ENCODE measurements at places on chromosomes 4 and X. TPM values are rescaled to one million over a fixed set of nuclear protein-coding genes. Genes with fewer than 3 reads are reported as not detected.

The CYP2U1 gene
- 2.8 TPM for total RNA-seq

The ATP2B3 gene
- not detected for total RNA-seq

DNA sequence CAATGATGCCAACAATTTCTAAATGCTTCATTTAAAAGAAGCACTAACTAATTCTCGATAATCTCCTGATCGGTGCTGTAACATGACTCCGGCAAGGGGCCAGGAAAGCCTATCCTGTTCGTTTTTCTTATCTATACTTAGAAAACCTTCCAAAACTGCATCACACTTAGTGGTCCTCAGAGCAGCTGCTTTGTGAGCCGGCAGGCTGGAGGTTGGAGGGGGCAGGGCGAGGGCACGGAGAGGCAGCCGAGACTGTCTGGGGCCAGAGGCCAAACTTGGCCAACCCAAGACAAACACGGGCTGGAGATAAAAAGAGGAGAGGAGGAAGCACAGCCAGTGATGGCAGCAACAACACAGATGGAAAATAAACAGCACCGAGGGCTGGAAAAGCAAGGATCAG, 455.7 kb downstream of the BCOR start:
- no peak overlapping the region for H3K4me3 ChIP-seq
- no peak for DNase-seq
- peaks cover 9% of the 10 kb centered on the region for H3K4me1 ChIP-seq

DNA sequence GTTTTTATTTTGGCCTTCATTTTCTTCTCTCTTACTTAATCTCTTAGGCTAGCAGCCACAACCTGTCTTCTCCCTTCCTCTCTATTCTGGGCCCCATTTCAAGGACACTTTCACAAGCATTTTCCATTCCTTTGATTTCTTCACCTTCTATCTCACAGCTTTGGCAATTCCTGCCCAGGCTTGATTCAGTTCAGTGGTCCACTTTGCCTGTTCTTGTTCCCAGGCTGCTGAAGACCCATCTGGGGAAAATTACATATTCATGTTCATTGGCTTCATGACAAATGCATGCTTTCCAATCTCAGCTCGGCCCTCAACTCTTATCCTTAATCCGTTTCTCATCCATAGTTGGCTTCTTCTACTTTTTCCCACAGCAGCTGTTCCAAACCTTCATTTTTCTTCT, 38.7 kb upstream of the LPAR4 start:
- H3K4me1 ChIP-seq = no peaks in the 10 kb centered on the region
- H3K36me3 ChIP-seq = no peaks in the 10 kb centered on the region
- H3K27me3 ChIP-seq = peaks cover 25% of the 10 kb centered on the region

- no peaks in the 10 kb centered on the region for H3K27me3 ChIP-seq
- peaks cover 6% of the 10 kb centered on the region for H3K4me1 ChIP-seq
- H3K4me3 ChIP-seq = no peak overlapping the region
Measured at GRCh38 chr4:113881256-113881655, 98.2 kb downstream of the ARSJ start.

- H3K27me3 ChIP-seq = no peaks in the 10 kb centered on the region
- H3K4me3 ChIP-seq = no peak overlapping the region
- peak overlapping the region; percentile 39 for H3K27ac ChIP-seq
- peaks cover 23% of the 10 kb centered on the region for H3K4me1 ChIP-seq
- peaks cover 9% of the 10 kb centered on the region for H3K36me3 ChIP-seq
Measured at GRCh38 chr4:7060346-7061150, 7.3 kb downstream of the GRPEL1 start.

DNA sequence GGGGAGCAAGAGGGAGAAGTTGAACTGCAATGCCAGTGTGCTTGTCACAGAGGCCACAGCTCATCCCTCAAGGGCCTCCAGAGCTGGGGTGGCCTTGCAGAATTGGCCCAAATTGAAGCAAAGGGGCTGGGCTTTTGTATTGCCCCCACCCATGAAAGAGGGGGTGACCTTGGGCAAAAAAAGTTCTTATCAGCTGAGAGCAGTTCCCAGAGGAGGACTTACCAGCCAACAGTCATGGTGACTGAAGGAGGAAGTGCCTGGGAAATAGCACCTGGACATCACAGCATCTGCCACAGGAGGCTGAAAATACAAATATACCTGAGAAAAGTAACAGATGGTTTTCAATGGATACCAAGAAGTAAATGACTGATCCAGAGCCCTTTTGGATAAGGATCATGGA, 262.4 kb downstream of the MID1IP1 start:
- no peak overlapping the region for H3K27ac ChIP-seq
- peaks cover 10% of the 10 kb centered on the region for H3K27me3 ChIP-seq
- DNase-seq = no peak
- no peaks in the 10 kb centered on the region for H3K4me1 ChIP-seq
- H3K36me3 ChIP-seq = peaks cover 2% of the 10 kb centered on the region
- H3K4me3 ChIP-seq = no peak overlapping the region

GRCh38 chr4:123661080-123661737, 264.6 kb downstream of the SPRY1 start:
- no peak overlapping the region for H3K27ac ChIP-seq
- H3K27me3 ChIP-seq = peaks cover 36% of the 10 kb centered on the region
- peaks cover 22% of the 10 kb centered on the region for H3K4me1 ChIP-seq
- H3K36me3 ChIP-seq = peaks cover 6% of the 10 kb centered on the region
- no peak for DNase-seq

- no peaks in the 10 kb centered on the region for H3K36me3 ChIP-seq
- no peak overlapping the region for H3K4me3 ChIP-seq
- H3K27me3 ChIP-seq = no peaks in the 10 kb centered on the region
- DNase-seq = no peak
- no peak overlapping the region for H3K27ac ChIP-seq
- H3K4me1 ChIP-seq = no peaks in the 10 kb centered on the region
Measured at GRCh38 chr4:23931489-23931830, 41.6 kb upstream of the PPARGC1A start.

DNA sequence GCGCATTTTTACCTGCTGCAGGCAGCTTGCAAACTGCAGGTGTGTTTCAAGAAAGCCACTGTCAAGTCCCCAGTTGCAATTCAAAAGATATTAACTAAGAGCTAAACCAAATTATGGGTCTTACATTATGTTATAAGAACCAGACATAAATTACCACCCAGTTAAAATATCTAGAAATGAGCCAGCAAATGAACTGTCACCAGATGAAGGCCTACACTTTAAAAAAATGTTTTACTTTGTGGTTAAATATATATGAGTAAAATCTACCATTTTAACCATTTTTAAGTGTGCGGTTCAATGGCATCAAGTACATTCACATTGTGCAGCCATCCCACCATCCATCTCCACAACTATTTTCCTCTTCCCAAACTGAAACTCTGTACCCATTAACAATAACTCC, 32.0 kb upstream of the TMEM131L start:
- peaks cover 67% of the 10 kb centered on the region for H3K4me1 ChIP-seq
- H3K4me3 ChIP-seq = peak overlapping the region; percentile 87
- no peaks in the 10 kb centered on the region for H3K27me3 ChIP-seq
- H3K27ac ChIP-seq = peak overlapping the region; percentile 14

- peaks cover 11% of the 10 kb centered on the region for H3K27me3 ChIP-seq
- H3K4me1 ChIP-seq = peaks cover 5% of the 10 kb centered on the region
- H3K27ac ChIP-seq = no peak overlapping the region
- H3K36me3 ChIP-seq = peaks cover 29% of the 10 kb centered on the region
- H3K4me3 ChIP-seq = no peak overlapping the region
Measured at GRCh38 chrX:51851507-51852085, 41.8 kb upstream of the MAGED1 start.

- H3K27ac ChIP-seq = no peak overlapping the region
- no peaks in the 10 kb centered on the region for H3K36me3 ChIP-seq
- H3K4me3 ChIP-seq = peak overlapping the region; percentile 56
- H3K27me3 ChIP-seq = no peaks in the 10 kb centered on the region
Measured at GRCh38 chr4:10656988-10657387, 27.6 kb downstream of the CLNK start.

DNA sequence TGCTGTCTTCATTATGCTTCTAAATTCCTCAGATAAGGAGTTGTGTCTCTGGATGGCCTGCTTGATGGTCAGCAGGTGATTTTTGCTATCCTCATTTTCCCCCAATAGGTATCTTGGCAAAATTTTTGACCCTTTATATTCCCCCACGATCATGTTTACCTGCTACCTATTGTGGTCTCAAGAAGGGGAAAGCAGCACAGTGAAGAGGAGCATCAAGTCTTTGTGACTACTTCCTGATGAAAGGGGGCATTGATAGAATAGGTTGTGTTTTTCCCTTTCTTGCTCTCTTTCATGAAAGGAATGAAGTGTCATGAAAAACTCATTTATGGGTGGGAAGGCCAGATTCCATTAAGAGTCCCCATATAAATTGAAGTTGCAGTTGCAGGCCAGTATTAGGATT, 153.8 kb downstream of the KLF8 start:
- H3K4me1 ChIP-seq = peaks cover 44% of the 10 kb centered on the region
- H3K36me3 ChIP-seq = peaks cover 6% of the 10 kb centered on the region
- peaks cover under 1% of the 10 kb centered on the region for H3K27me3 ChIP-seq
- peak overlapping the region; percentile 59 for H3K4me3 ChIP-seq
- DNase-seq = no peak

GRCh38 chr4:169756971-169757574, 671 bp downstream of the HPF1 start:
- DNase-seq = no peak
- peaks cover 7% of the 10 kb centered on the region for H3K27me3 ChIP-seq
- peak overlapping the region; percentile 69 for H3K27ac ChIP-seq
- peak overlapping the region; percentile 89 for H3K4me3 ChIP-seq
- peaks cover 31% of the 10 kb centered on the region for H3K4me1 ChIP-seq

Data from activated T-cell treated with anti-CD3 and anti-CD28 coated beads, Interleukin-2, amount 50 U/mL, for 72 hours (primary cell).